ENCODE measurements at places on chromosomes 6 and 20.

- no peak for DNase-seq
Measured at GRCh38 chr6:162951164-162951743, 223.5 kb downstream of the PACRG start.

DNA sequence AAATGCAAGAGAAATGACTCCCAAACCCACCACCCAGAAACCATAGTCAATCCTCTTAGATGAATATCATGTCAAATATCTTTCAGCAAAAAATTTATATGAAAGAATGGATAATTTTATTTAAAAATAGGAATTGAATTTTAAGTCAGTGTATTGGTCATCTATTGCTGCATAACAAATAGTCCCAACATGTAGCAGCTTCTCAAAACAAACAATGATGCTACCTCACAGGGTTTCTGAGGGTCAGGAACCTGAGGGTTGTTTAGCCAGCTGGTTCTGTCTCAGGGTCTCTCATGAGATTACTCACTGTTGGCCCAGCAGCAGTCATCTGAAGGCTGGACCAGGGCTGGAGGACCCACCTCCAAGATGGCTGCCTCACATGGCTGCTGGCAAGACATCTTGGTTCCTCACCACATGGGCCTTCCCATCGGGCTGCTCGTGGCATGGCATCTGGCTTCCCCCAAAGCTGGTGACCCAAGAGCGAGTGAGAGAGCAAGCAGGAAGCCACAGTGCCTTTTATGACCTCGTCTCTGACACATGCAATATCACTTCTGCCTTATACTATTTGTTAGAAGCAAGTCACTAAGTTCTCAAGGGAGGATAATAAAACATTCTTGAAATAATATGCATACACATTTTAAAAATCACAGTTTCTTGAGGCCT, 36.3 kb downstream of the BANF2 start:
- no peak for DNase-seq

GRCh38 chr6:27897580-27898206, 14.5 kb downstream of the OR2B2 start:
- DNase-seq, result no peak

DNA sequence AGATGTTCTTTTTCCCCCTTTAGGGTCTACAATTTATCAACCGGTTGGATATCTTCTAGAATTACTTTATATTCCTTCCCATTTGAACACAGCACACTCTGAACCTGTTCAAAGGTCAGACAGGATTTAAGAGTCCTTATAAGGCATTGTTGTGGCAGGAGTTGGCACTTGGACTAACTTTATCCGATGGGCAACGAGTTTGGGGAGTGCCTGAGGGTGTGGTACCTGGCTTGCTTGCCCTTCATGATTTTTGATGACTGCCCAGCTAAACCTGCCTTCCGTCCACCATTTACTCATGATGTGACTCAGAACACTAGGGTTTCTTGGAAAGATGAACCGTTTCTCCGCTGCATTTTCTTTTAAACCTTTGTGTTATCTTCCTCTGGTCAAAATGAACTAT, 285.2 kb downstream of the FOXC1 start:
- no peak for DNase-seq

DNA sequence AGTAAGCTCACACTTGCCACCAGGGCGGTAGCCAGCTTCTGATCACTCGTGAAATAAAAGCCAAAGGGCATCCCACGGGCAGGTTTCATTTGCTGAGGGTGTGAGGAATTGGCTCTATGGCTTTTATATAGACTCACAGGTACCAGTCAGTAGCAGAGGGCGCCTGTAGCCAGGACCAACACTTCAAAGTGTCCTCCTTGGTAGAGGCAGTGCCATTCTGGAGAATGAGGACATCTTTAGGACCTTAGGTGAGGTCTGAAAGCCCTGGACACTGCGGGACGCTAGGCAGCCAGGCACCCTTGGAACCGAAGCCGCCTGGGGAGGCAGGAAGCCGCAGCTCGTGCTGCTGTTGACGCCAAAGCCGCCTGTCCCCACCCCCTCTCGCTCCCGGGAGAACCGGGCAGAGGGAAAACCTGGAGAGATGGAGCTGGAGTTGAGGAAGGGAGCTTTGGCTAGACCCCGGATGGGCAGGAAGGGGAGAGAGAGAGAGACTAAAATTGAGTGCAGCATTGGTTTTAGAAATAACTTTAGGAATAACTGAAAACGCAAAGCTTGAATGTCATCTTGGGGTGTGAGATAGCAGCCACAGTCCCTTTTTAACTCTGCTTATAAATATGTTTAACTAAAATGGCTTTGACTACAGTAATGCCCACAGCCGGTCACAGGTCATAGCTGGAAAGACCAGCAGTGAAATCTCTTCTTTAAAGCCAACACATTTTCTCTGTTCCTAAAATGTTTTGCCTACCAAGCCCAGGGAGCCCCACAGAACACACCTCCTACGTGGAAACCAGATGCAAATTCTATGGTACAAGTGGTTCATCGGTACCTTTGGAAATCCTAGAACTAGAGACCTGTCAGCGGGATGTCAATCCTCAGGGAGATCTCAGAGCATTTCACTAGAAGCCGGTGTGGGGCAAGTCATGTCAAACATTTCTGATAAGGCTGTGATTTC, 128.5 kb upstream of the CDYL start:
- peak; percentile 80 for DNase-seq

- no peak for DNase-seq
Measured at GRCh38 chr6:52575502-52575892, 1.4 kb downstream of the TRAM2 start.

DNA sequence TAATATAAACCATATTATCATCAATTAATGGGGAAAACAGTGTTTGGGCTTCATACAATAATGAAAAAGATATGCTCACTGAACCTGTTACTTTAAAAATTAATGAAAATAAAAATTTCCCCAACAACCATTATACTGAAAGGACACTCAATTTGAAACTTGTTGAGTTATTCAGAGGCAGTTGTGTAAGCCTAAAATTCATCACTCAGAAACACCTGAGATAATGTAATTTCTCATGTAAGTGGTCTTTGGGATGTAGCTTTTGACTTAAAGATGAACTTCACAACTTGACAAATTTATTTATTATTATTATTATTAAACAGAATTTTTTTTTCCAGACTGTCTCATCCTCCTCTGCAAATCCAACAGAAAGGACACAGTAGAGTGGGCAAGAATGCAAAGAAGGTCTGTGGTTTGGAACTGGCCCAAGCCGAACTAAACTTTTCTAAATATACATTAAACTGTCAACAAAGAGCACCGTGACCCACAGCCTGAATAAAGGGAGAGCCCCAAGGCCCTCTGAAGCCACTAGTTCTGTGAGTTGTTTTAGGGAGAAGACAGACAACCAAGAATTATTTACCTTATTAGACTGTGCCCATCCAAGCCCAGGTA, 32.2 kb upstream of the HEY2 start:
- no peak for DNase-seq

Data from AG08396 (cell line).